Cortex of kidney (tissue), 1 donor: ENCODE measurements at places on chromosomes 5 and 9.

DNA sequence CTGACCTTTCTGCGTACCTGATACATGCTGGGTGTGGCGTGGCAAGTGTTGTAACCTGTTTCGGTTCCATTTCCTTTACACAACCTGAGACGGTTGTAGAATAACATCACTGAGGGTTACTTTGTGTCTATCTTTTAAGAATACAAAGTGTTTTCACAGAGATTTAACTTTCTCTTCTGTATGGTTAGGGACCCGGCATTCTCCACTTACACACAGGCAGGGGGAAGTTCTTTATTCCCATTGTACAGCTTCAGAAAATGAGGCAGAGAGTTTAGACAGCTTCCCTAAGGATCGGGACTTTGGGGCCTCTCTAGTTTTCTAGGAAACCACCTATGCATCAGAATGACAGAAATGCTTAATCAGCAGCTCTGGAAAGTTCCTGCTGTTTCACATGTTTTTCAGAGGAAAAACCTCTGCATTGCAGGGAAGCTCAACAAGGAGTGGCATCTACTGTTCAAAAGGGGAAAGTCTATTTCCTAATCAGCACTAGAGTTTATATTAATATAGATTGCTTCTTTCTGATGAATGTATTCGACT lies 41.3 kb downstream of the CAST start:
- DNase-seq, result no peak

DNA sequence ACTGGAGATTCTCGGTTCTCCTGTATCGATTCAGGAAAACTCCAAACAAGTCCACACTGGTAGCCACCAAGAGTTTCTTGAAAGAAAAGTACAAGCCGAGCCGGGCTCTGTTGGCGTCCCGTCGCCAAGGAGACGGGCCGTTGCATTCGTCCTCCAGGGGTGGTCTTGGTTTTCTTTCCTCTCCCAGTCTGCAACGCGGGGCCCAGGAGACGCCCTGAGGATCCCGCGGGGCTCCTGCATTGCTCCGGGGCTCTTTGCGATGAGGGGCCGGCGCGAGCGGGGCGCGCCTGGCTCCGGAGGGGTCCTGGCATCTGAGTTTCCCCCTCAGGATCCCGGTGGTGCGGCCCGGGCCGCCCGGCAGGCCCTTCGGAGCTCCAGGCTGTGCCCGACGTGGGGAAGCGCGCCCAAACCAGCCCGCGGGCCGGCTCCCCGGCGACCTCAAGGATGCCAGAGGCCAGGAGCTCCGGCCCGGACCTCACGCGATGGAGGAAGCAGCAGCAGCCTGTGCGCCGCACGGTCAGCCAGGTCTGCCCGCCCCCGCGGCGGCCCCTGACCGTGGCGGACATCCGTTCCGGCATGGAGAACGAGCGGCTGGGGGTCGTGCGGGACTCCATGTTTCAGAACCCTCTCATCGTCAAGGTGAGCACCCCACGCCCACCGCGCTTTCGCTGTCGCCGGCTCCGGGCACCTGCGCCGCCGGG lies at the start of gene CFAP77:
TSS of gene CFAP77 (plus strand) at position 384 of the 701 bp plus-strand sequence. CDS start at position 445, 61 bp downstream.
- no peak for DNase-seq

GRCh38 chr9:95552814-95553546 lies 36.2 kb upstream of the PTCH1 start:
- no peak for DNase-seq

- DNase-seq, result no peak
Measured at GRCh38 chr9:133671371-133671770, 35.2 kb downstream of the DBH start.

GRCh38 chr5:40312205-40312604 lies 367.5 kb upstream of the PTGER4 start:
- no peak for DNase-seq

GRCh38 chr5:15992918-15993317 lies 186.7 kb downstream of the MARCHF11 start:
- no peak for DNase-seq

GRCh38 chr5:87765009-87765408 lies 352.3 kb upstream of the CCNH start:
- DNase-seq, result no peak

- DNase-seq, result no peak
Measured at GRCh38 chr5:138752341-138752950, 779 bp upstream of the CTNNA1 start.

DNA sequence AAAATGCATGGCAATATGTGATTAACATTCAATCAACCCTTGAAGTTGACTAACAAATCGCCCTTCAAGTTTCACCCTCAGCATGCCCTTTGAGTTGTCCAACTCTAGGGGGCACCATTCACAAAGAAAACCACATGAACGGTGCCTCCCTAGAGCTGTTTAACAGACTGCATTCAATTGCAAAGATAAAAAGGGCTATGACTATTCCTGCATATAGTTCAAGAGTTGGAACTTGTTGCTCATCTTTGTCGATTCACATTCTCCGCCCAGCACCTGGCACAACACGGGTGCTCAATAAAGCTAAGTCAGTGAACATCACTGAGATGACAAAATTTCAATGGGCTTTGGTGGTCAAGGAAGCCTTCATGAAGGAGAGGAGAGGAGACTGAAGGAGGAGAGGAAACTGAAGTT lies 69.6 kb upstream of the SLC30A5 start:
- no peak for DNase-seq

GRCh38 chr5:10591159-10591558 lies 27.3 kb downstream of the ANKRD33B start:
- DNase-seq, result no peak
